ENCODE measurements at places on chromosomes 4 and X.

DNA sequence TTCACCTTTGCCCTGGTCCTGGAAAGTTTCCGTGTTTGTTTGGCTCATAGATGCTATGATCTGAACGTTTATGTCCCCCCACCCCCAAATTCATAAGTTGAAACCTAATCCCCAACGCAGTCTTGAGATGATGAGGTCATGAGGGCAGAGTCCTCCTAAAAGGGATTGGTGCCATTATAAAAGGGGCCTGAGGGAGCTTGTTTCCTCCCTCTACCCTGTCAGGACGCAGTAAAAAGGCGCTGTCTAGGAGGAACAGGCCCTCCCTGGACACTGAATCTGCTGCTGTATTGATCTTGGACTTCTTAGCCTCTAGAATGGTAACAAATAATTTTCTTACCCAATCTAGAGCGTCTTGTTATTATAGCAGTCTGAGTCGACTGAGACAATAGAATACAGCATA lies 2190.6 kb upstream of the TENM3 start:
- no peak for DNase-seq

DNA sequence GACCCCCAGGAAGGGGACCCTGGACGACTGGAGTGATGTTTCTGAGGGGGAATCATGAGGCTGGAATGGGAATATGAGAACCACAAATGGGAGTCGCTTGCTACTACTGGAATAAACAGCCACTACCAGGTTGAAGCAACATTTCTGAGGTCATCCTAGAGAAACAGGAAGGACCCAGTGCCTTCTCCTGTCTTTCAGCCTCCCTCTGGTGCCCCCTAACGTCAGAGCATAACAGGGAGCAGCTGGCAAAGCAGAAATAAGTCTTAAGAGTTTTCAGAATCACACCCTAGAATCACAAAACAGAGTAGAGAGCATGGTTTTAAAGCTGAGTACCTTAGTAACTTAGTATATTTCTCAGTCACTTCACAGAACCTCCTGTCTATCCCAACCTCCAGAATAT lies 347.8 kb upstream of the PITX2 start:
- peak; percentile 36 for DNase-seq

- DNase-seq = no peak
Observed at GRCh38 chr4:88999392-88999930, 57.5 kb downstream of the FAM13A start.

DNA sequence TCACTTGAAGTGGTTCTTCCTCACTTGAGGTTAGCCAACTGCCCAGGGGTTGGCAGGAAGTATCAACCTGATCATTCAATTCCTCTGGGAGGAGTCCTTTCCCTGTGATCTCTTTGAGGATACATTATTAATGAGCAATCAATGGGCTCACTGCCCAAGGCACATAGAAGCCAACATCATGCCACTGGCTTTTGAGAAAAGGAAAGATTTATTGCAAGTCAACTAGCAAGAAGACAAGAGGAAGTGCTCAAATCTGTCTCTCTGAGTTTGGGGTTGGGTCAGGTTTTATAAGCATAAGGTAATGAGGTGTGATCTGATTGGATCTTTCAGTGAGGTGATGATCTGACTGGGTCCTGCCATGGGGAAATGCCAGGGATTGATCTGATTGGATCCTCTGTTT lies 39.6 kb downstream of the FGFBP1 start:
- no peak for DNase-seq

GRCh38 chr4:39900966-39901365 lies 76.7 kb downstream of the PDS5A start:
- DNase-seq = no peak

DNA sequence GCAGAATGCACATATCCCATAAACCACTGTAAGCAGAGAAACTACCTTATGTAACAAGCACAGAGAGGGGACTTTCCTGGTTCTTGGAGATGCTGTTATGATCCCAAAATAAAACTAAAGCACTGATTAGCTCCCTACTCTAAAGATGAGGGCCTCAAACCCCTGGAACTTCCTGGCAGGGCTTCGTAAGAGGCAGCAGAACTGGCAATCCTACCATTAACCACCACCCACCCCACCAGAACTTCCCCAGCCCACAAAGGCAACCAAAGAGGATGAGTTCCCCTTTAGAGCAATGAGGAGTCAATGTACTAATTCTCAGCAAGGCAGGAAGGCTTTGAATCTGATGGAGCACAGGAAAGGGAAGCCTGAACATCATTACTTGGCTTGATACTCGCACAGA lies 436.5 kb upstream of the FRG1 start:
- no peak for DNase-seq

- DNase-seq = no peak
Observed at GRCh38 chrX:47902161-47902560, 65.5 kb downstream of the ZNF81 start.

DNA sequence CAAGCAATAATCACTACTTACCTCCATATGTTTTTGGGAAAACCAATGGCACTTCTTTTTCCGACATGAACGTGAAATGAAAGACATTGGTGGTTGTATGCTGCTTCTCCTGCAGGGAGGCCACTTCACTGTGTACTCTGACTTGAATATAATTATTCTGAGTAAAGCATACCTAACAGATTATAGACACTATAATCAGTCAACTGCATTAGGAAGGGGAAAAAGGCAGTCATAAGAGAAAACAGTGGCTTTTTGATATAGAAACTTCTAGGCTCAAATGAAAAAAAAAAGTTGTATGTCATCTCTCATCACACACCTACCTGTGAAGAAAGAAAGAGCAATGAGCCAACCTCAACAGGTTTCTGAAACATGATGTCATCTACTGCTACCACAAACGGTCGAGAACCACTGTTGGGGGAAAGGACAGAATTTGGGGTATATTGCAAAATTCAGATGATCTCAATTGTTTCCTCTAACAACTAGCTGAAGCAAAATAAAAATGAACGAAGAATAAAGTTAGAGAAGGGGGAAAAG lies 37.4 kb downstream of the PRDX4 start:
- no peak for DNase-seq

GRCh38 chr4:161663844-161664243 lies 500.0 kb downstream of the FSTL5 start:
- DNase-seq = no peak

DNA sequence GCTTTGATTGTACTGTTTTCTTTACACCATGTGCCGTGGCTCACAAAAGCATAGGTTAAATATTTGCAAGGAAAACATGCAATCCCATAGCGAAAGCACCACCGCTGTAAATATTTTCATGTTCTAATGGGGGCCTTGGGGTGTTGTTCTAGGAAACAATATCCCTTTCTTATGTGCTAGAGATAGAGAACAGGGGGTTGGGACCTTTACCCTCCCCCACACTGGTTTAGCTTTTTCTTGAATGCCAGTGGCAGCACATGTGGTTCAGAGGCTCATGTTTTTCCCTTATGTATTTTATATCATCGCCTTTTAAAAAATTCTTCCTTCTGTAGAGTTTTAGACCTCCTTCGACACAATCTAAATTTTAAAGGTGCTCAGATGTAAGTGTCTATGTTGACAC lies 422.6 kb upstream of the TENM3 start:
- DNase-seq = no peak

GRCh38 chr4:34289489-34289888 lies 1954.8 kb downstream of the ARAP2 start:
- no peak for DNase-seq

- no peak for DNase-seq
Observed at GRCh38 chr4:154960476-154960875, 179.4 kb downstream of the RBM46 start.

GRCh38 chr4:168656055-168656660 lies 159.3 kb downstream of the PALLD start:
- peak; percentile 69 for DNase-seq

- DNase-seq = no peak
Observed at GRCh38 chr4:150145090-150145945, 67.1 kb downstream of the DCLK2 start.

GRCh38 chrX:74195605-74196004 lies 108.4 kb upstream of the ZCCHC13 start:
- DNase-seq = no peak

- DNase-seq = no peak
Observed at GRCh38 chr4:82293304-82293703, 80.5 kb downstream of the HNRNPD start.

- peak; percentile 71 for DNase-seq
Observed at GRCh38 chr4:181569553-181569952, 673.6 kb upstream of the TENM3 start.
